ENCODE measurements at places on chromosomes 5 and 9.

DNA sequence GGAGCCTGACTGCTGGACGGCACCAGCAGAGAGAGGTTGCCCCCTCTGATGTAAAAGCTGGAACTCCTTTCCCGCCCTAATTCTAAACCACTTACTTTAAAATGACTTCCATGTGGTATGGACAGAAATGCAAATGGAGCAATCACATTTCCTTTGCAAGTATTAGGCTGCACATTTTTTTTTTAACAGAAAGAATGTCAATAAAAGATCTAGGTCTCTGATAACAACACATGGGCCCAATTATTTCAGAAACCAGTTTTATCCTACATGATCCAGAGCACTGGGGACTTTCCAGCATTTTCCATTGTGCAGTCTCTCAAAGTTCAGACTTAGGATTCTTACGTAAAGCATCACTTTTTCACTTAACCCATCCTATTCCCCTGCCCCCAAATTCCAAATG is 203.7 kb downstream of the NXNL2 start:
- DNase-seq: no peak

GRCh38 chr5:6450319-6450833 is 1.7 kb downstream of the UBE2QL1 start:
- no peak for DNase-seq

GRCh38 chr5:72498284-72498683 is 8.9 kb downstream of the ZNF366 start:
- DNase-seq: no peak

- no peak for DNase-seq
These were observed 18.9 kb downstream of the NREP start for GRCh38 chr5:111738118-111738517.

- DNase-seq: no peak
These were observed 48.4 kb downstream of the S1PR3 start for GRCh38 chr9:89039664-89040063.

DNA sequence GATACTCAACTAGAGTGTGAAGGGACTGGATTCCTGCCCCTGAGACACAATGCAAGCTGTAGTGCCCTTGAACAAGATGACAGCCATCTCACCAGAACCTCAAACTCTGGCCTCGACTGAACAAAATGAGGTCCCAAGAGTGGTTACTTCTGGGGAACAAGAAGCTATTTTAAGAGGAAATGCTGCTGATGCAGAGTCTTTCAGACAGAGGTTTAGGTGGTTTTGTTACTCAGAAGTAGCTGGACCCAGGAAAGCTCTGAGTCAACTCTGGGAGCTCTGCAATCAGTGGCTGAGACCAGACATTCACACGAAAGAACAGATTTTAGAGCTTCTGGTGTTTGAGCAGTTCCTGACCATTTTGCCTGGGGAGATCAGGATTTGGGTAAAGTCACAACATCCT is 2.4 kb downstream of the ZNF483 start:
- DNase-seq: no peak

DNA sequence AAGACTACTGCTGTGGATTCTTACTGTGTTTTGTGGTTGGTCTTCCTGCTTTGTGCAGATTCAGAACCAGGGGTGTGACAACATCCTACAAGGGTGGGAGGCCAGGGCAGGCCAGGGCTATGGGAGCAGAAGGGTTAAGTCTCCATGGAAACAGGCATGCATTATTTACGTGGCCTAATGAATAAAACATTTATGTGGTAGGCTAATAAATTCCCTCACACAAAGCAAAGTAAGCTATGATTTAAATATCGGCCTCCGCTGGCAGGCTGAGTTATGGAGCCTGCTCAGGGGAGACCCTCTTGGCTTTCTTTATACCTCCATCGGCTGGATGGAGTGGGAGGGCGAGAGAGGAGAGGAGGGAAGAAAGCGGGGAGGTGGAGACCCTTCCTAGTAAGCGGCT is 230.3 kb upstream of the MVB12B start:
- DNase-seq: no peak

GRCh38 chr5:170478306-170478705 is 25.5 kb upstream of the KCNIP1 start:
- DNase-seq: no peak
